ENCODE measurements at places on chromosomes 3 and 15.

GRCh38 chr15:70853973-70854665, at the start of gene LARP6:
Gene LARP6, minus strand, starts transcription at chr15:70854157. Its CDS starts 69 bp downstream, at chr15:70854088.
- DNase-seq: no peak

GRCh38 chr3:123493912-123494311, 45.0 kb upstream of the ADCY5 start:
- no peak for DNase-seq

- DNase-seq: peak; percentile 52
Observed at GRCh38 chr15:40274350-40275274, 8.3 kb downstream of the ANKRD63 start.

DNA sequence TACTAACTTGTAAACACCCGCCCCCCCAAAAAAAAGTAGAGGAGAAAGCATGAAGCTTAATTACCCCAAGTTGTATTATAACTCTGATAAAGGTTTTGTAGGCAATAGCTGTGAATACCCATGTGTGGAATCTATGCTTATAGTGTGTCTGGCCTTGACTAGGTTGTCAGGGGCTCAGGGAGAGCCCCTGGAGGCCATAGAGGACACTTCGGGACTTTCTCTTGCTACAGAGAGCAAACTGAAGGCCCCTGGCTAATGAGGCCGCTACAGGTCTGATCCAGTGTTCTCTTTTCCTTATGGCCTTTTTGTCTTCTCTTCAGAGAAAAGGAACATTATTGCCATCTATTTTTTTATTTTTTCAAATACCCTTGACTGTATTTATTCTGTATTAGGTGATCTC, 19.1 kb upstream of the SCAANT1 start:
- no peak for DNase-seq

GRCh38 chr3:197216169-197216860, 82.1 kb downstream of the DLG1 start:
- no peak for DNase-seq

Measured in AG09319 (cell line).